Anterior cingulate cortex (tissue), 58 donors: ENCODE measurements at places on chromosomes 5 and 9.

DNA sequence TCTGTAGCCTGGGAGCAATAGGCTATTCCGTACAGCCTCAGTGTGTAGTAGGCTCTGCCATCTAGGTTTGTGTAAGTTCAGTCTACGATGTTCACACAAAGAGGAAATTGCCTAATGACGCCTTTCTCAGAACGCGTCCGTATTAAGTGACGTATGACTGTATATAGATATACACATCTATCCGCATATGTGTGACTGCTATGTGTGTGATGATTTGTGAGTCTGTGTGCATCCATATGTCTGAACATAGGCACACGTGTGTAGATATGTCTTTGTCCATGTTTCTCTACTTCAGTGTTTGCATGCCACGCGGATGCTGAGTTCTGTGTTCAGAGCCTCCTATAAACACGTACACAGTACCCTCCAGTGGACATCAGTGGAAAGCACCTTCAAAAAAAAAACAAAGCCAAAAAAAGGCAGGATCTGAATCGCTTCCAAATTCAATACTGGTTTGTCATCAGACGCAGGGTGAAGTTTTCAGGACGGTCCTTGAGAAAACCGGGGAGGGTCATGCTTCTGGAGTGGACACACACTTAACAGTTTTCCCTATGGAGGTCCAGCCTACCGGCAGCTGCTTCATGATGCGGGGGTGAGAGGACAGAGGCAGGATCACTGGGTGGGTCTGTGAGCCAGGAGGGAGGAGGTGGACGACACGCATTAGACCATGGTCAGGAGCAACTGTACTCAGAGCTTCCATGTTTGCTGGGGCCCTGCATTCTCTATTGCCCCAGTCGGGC lies 29.5 kb upstream of the ALDH1B1 start:
- DNase-seq, result no peak

DNA sequence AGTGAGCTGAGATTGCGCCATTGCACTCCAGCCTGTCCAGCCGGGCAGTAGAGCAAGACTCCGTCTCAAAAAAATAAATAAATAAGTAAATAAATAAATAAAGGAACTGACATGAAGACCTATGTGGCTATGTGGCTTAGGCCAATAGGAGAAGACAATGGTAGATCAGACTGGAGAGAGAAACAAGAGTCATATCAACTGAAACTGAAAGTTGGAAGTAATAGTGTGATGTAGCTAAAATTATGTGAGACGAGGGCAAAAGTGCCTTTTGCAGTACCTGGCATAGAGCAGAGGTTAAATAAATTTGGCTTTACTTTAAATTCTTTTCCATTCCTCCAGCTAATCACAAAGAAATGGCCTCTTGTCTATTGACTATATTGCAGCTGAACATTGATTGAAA lies 7.3 kb downstream of the FBP2 start:
- no peak for DNase-seq

DNA sequence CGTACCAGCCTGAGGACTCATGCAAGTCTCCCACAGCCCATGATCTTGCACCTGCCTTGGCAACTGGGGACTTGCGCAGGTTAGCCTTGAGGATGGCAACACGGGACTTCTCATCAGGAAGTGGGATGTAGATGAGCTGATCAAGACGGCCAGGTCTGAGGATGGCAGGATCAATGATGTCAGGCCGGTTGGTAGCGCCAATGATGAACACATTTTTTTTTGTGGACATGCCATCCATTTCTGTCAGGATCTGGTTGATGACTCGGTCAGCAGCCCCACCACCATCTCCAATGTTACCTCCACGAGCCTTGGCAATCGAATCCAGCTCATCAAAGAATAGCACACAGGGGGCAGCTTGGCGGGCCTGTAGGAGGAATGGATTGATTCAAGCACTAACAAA lies 13.0 kb downstream of the VCP start:
- no peak for DNase-seq

DNA sequence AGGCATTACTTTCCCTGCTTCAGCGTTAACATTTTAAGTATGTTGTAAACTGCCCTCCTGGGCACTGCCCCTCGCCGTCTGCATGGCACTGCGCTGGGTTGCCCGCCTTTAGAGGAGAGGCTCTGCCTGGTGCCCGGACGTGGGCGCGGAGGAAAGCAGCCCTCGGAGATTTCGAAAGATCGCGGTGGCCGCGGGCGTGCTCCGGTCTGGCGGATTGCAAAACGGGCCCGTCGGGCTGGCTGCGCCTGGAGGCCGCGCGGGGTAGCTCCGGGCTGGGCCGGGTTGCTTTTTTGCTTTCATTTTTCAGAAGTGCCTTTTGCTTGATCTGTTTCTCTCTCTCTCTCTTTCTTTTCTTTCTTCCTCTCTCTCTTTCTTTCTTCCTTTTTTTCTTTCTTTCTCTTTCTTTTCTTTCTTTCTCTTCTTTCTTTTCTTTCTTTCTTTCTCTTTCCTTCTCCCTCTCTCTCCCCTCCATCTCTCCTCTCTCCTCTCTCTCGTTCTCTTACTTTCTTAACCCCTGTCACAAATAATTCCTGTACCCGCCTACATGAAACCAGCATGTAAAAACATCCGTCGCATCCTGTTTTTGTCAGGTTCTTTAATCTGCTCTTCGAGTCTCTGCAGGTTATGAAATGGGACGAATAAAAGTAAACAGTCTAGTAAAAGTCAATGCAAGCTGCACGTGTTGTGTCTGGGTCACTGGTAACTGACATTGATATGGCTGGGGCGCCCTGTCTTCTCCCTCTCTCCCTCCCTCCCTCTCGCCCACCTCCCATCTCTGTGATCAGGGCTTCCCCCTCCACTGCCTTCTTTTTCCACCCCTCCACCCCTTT lies 1.7 kb downstream of the FST start:
- DNase-seq, result no peak

DNA sequence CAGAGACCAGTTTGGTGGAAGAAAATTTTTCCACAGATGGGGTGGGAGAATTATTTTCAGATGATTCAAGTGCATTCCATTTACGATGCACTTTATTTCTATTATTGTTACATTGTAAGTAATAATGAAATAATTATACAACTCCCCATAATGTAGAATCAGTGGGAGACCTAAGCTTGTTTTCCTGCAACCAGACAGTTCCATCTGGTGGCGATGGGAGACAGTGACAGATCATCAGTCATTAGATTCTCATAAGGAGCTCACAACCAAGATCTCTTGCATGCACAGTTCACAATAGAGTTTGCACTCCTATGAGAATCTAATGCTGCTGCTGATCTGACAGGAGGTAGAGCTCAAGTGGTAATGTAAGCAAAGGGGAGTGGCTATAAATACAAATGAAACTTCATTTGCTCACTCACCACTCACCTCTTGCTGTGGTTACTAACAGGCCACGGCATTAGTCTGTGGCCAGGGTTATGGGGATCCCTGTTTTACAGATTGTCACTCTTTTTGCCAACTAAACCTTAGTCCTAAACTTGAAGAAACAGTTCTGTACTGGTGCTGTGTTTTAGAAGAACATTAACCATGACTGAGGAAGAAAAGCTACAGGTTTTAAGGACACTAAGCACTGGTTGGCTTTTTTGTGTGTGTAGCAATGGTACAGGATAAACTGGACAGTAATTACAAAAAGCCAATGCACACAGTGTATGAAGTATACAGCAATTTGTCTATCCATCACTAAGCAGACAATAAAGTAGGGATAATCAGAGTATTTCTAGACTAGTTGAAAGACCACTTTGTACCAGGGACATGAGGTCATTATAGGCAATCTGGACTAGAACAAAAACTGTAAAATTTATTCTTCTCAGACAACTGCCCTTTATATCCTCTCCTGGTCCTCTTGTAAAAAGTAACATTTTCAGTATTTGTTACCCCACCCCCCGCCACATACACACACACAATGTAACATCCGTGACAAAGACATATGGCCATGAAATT lies 9.9 kb downstream of the TMEM232 start:
- DNase-seq, result no peak

DNA sequence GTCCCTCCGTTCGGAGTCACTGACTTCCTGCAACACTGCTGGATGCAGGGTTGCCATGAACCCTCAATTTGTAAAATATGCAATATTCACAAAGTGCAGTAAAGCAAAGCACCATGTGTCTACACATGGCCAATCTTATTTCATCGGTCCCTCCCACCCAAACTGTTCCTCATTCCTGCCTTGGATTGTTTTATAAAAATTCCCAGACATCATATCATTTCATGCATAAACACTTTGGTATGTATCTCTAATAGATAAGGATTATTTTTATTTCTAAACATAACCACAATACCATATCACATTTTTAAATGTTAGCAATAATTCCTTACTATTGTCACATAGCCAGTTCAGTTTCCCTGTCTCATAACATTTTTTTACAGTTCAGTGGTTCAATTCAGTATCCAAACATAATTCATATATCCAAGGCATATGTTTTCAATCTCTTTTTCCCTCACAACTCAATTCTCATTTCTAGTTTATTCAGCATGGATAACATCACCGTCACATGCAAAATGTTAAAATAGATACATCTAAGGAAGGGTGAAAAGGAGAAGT lies 82.0 kb upstream of the PCAT7 start:
- no peak for DNase-seq

- DNase-seq, result no peak
These were observed 19.3 kb downstream of the CDKN2A start for GRCh38 chr9:21974722-21975409.

- DNase-seq, result no peak
These were observed 56.1 kb downstream of the WWC1 start for GRCh38 chr5:168347368-168348083.

GRCh38 chr9:121939643-121940042 lies 153.5 kb downstream of the TTLL11 start:
- DNase-seq, result no peak
